ENCODE measurements at places on chromosomes 6 and 20.
A peak's percentile ranks its signal among the peaks of the same experiment; 100 is the strongest.

GRCh38 chr20:4999788-5000187 lies 1.5 kb downstream of the SLC23A2 start:
- peak; percentile 44 for DNase-seq

- no peak for DNase-seq
Observed at GRCh38 chr6:106124015-106124414, 37.9 kb downstream of the PRDM1 start.

- DNase-seq = no peak
Observed at GRCh38 chr6:40407239-40407638, 179.9 kb downstream of the LRFN2 start.

GRCh38 chr6:146090474-146090873 lies 61.6 kb downstream of the GRM1 start:
- no peak for DNase-seq

- DNase-seq = no peak
Observed at GRCh38 chr6:154962753-154963152, 32.4 kb upstream of the TIAM2 start.

GRCh38 chr6:135637701-135638100 lies 140.2 kb upstream of the AHI1 start:
- no peak for DNase-seq

DNA sequence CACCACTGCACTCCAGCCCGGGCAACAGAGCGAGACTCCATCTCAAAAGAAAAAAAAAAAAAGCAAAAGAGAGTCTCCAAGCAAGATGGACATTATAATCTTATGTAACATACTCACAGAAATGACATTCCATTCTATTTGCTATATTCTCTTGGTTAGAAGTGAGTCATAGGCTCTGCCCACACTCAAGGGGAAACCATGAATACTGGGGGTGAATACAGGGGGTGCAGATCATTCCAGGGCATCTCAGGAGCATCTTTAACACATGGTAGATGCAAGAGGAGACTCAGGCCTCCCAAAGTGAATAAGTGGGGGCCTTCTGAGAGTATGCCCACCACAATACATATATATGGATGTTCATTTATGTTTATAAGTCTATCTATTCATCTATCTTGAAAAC lies 18.3 kb upstream of the RANBP9 start:
- DNase-seq = no peak

DNA sequence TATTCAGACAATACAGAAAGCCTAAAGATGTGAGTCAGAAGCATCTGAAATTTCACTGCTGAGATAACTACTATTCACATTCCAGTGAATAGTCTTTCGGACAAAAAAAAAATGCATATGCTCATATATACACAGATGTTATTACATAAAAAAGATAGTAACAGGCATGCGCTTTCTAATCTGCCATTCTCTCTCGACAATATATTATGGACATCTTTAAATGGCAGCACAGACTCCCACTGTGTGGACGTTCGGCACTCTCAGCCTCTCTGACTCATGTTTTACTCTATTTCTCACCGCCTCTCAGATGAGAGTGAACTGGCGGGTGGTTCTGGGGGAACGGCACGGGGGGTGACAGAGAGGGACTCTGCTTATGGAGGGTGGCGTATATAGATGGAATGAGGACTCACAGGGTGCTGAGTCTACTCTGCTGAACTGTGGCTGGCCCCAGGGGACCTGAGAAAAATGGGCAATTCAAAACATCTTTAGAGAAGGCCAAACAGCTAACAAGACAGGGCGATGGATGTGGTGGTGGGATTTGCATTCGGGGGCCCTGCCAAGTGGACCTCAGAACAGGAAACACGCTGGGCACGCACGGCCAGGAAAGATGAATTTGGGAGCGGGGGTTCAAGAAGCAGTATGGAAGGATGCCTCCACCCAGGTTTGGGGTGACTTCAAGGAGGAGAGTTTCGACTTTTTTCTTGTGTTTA lies 68.9 kb downstream of the MDGA1 start:
- no peak for DNase-seq
